ENCODE measurements at places on chromosomes 4 and X. TPM values are rescaled to one million over a fixed set of nuclear protein-coding genes. Genes with fewer than 3 reads are reported as not detected.

The RNF175 gene
- total RNA-seq = 4.7 TPM

- DNase-seq = no peak
Observed at GRCh38 chr4:53923921-53924320, 140.5 kb downstream of the CHIC2 start.

The LGI2 gene
- 6.2 TPM for total RNA-seq

The ENOPH1 gene
- total RNA-seq = 131 TPM

DNA sequence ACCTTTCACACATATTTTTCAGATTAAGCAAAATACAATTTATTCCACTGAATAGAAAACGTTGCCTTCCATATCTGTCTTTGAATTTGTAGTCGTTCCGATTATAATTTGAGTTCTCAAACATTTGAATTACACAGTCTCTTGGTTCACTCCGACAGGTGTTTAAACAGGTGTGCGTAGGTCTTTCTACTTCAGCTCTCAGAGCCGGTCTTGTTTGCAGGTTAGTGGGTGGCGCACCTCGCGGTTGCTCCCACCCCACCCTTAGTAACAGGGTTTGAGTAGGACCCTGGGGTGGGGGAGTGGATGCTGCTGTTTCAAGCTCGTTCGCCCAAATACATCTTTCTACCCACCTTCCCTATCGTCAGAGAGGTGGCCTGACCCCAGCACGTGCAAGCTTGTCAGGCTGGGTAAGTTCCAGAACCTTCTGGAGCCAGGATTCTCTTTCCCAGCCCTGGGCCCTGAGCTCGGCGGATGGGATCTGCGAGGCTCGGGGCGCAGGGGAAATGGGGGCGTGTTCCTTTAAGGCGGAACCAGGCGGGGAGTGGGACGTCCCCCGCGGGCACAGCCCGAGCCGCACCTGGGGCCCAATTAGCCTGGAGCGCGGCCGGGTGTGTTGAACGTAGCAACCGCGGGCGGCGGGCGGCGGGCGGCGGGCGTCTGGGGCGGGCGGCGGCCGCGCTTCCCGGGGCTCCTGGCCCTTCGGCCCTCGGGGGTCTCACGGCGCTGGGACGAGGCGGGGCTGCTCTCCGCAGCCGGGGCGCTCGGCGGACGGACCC is at the start of gene FAM149A:
Gene FAM149A, plus strand, starts transcription at position 591 of the 776 bp plus-strand sequence.
- DNase-seq = peak; percentile 83

The CDKN2AIP gene
- 27.2 TPM for total RNA-seq

The SULT1E1 gene
- total RNA-seq = 0.12 TPM

DNA sequence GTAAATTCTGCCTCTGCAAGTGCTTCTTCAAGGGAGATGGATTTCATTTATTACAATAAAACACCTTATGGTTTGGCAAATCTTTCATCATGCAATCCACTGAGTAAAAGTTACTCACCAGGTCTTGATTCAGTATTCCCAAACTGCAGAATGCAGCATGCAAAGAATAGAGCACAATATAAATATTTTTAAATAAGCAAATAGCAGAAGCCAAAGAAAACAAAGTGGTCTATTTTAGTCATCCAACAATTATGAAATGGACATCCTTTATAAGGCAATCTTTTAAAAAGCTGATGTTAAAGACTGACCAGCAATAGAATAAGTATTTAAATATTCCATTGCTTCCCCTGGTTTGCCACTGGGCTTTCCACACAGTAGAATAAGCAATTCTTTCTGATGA is 59.5 kb downstream of the SLC39A8 start:
- no peak for DNase-seq

- peak; percentile 47 for DNase-seq
Observed at GRCh38 chr4:40395908-40396793, 61.0 kb downstream of the CHRNA9 start.

The PLAC1 gene
- total RNA-seq = 0.83 TPM

The ERAS gene
- total RNA-seq = not detected

GRCh38 chr4:55859711-55860110 is 6.3 kb downstream of the EXOC1 start:
- no peak for DNase-seq

DNA sequence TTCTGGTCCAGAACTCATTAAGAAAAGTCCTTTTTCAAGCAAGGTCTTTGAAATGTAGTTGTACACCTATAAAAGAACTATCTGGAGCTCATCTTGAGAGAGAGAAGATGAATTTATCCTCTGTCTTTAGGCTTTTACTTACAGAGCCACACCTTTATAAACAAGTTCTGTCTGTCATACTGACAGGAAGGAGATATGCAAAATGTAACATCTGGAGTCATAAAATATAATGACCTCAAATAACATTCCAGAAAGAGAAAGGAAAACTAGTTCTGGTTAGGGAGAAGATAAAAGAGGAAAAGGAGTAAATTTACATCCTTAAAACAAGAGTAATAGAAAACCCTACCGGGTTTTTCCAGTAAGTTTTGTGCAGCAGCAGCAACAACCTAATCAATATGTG is 1.3 kb downstream of the INPP4B start:
- no peak for DNase-seq

- DNase-seq = no peak
Observed at GRCh38 chrX:134572816-134573682, 85.2 kb downstream of the PLAC1 start.

DNA sequence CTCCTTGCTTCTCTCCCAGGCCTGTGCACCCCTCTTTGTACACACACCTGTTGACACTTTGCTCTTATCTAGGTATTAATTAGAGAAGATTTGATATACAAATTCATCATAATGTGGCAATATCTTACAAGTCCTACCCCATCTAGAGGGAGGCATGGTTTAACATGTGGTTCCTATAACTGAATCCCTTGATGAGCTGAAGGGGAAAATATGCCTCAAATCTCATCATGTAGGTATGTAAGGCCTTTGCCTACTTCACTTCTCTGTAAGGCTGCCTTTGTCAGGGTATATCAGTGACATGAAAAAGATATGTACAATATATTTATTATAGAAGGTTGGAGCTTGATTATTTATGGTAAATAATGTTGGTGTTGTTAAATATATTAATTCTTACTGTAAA is 31.9 kb downstream of the HTR2C start:
- no peak for DNase-seq

The TMPRSS11F gene
- total RNA-seq = 0.27 TPM

DNA sequence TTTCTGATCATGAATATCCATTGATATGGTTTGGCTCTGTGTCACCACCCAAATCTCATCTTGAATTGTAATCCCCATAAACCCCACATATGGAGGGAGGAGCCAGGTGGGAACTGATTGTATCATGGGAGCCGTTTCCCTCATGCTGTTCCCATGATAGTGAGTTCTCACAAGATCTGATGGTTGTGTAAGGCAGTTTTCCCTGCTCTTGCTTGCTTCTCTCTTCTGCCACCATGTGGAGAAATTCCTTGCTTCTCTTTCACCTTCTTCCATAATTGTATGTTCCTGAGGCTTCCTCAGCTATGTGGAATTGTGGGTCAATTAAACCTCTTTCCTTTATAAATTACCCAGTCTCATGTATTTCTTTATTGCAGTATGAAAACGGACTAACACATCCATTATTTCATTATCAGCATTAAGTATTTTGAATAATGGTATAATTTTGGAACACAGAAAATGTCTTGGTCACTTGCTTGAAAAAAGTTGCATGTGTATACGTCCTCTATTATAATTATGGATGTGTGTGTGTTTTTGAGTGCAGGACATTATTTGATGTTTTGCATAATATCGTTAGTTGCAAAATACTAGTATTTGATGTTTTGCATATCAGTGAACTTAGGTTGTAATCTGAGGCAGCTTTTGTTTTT is 334.6 kb downstream of the PCDH10 start:
- peak; percentile 65 for DNase-seq

DNA sequence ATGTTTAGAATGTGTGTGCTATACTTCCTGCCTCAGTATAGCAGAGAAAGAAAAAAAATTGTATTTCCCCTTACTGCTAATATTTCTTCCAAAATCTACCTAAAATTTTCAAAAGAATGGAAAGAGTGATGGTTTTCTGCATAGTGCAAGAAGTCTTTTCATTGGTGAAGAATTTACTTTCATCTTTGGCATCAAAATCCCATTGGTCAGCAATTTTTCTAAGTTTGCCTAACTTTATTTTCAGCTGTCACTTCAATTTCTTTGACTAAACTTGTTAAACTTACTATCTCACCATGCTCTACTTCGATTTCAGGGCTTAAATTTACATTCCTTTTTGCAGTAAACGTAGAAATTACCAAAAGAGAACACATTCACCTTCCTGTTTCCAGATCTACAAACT is 44.5 kb upstream of the MAGEB2 start:
- no peak for DNase-seq

DNA sequence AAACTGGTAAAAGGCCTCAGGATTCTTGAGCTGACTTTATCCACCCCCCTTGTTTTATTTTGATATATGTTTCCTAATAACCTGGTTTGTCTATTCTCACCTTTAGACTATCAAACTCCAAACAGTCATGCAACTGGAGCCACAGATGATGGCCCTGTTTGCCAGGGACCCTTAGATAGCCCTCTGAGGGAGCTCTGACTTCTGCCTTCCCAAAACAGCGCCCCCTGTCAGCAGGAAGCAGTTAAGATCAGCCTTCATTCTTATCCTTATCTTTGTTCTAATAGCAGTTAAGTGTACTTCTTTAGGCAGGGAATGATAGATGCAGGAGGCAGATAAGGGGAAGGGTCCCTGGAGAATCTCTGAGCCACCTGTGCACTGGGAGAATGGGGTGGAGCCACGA is 27.5 kb upstream of the CXCL13 start:
- peak; percentile 39 for DNase-seq

DNA sequence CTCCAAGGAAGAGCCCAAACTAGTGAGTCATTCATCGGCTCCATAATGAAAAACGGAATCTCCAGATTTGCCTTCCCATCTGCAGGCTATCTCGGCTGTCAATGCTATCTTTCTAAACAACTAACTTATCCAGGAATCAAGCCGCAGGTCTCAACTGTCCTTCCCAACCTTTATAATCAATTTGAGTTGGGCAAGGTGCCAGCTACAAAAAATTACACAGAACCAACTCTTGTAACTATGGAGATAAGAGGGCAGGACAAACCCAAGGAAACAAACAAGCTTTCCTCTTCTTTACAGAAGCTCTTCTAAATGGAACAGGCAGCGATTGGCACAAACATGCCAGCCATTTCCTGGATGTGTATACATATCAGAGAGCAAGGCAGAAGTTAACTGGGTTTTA is 61.2 kb upstream of the RAI2 start:
- DNase-seq = no peak

DNA sequence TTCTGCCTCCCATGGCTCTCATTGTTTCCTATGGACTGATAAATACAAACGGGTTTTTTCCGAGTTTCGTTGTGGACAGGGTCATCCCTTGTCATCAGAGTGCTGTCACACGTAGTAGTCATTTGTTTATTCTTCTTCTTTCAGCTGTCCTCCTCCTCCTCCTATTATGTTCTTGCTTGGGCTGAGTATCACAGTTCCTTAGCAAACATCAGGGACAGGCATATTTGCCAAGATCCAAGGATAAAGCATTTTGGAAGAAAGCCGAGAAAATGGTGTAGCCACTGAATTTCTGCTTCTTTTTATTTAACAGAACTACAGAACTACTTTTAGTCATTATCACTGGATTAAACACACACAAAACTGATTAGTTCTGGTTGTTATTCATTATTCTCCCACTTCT is 167.9 kb downstream of the MAML3 start:
- no peak for DNase-seq

The PPP2R2C gene
- 7.6 TPM for total RNA-seq

The HTATSF1 gene
- total RNA-seq = 85.5 TPM

The TMPRSS11B gene
- total RNA-seq = not detected

DNA sequence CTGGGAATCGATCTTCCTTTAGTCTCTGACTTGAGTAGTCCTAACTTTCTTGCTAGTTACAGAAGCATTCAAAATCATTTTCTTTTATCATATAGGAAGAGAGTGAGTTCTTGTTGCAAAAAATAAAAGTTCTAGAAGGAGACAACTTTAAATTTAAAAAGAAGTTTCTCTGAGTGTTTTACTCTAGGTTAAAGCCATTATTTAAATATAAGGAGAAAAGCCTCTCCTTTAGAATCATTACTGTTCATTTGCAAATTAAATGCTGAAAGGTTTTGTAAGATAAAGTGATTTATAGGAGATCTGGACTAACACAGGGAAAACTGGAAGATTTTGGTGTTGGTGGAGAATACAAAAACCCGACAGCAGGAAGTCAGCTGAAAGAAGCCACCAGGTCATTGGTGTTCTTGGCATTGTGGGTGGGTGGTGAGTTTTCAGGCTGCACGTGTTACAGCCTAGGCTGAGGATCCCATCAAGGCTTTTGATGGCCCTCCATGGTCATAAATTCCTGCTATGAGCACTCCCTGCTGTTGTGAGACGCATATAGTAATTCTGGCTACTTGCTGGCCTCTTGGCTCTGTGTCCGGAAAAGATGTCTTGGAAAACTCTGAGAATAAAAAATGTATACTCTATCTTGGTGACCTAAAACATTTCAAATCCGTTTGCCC is 81.6 kb downstream of the GPAT3 start:
- DNase-seq = no peak

GRCh38 chr4:17033025-17033767 is 134.8 kb upstream of the LDB2 start:
- no peak for DNase-seq

The MAGEA2B gene
- total RNA-seq = 0.42 TPM

DNA sequence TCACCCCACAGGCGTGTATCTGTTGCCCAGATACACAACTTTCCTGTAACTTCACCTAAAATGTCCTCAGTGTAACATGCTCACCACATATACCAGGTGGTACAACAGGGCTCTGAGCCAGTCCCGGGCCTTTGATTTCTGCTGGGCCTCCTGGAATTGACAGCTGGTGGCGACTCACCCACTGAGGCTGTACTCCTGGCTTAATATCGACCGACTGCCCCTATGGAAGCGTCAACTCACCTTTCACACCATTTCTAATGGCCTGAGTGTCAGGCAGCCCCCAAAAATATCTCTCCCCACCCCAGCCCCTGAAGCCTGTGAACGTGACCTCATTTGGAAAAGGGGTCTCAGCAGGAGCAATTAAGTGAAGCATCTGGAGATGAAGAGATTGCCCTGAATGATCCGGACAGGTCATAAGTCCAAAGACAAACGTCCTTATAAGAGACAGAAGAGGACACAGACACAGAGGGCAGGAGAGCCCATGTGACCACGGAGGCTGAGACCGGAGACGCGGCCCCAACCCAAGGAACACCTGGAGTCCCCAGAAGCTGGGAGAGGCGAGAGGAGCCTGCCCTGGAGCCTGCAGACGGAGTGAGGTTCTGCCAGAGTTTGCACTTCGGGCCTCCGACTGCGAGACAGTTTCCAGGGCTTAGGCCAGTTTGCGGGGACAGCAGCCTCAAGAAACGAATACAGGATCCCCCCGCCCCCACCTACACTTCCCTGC is 12.6 kb upstream of the MXD4 start:
- DNase-seq = no peak
